ENCODE measurements at places on chromosomes 12 and 14.

GRCh38 chr12:92495108-92495507 lies 207.7 kb upstream of the PLEKHG7 start:
- DNase-seq: no peak

- no peak for DNase-seq
These were observed 6.0 kb downstream of the HDAC7 start for GRCh38 chr12:47813511-47814196.

DNA sequence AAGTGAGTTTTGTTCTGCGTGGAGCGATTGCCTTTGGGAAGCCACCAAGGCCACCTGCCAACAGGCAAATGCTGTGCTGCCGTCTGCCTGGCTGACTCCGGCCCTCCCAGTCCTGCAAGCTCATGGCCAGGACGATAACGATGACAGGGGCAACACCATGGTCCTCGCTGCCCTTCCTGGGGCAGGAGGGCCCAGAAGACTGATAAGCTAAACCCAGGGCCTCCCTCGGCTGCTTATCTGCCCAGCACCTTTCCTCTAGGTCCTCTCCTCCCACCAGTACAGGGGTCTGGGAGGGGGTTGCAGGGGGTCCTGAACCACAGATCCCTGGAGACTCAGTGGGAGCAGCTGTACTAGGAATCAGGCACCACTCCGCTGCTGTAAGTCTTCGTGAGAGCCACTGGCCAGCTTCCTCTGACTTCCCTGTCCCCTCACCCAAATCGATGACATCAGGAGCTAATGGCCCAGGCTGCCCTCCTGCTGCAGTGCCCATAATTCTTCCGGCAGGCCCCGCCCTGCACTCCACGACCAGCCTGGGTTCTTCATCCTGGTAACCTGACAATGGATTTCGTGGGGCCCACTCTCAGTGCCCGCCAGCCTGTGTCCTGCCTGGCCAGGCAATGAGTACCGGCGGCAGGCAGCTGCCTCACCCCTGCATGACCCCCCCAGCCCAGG lies 5.1 kb downstream of the ANKRD9 start:
- no peak for DNase-seq

DNA sequence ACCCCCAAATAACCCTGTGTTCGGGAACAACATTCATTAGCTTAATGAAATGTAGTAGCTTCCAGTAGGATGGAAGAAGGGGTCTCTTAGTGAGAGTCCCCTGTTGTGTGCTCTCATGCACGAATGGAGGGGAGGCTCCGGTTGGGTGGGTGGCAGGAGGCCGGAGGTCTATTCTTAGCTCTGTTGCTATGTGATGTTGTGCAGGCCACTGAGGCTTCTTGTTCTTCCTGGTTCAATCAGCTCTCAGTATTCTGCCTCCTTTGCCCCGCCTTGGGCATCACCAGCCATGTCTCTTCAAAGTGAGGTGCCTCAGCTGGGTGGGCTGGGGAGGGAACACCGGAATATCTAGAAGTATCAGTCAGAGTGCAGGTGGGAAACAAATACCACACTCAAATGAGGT lies 50.8 kb downstream of the KCNA1 start:
- DNase-seq: no peak

DNA sequence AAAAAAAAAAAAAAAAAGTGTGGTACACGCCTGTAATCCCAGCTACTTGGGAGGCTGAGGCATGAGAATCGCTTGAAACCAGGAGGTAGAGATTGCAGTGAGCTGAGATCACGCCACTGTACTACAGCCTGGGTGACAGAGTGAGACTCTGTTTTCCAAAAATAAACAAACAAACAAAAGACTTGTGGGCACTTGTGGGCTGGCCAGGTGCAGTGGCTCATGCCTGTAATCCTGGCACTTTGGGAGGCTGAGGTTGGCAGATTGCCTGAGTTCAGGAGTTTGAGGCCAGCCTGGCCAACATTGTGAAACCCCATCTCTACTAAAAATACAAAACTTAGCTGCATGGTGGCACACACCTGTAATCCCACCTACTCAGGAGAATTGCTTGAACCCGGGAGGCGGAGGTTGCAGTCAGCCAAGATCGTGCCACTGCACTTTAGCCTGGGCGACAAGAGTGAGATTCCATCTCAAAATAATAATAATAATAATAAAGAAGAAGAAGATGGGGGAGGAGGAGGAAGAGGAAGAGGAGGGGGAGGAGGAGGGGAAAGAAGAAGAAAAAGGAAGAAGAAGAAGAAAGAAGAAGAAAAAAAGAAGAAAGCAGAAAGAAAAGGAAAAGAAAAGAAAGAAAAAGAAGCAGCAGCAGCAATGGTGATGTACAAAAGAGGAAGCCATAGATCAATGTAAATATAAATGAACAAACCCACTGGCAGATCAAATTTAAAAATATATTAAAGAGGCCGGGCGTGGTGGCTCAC lies 27.9 kb upstream of the CCNT1 start:
- no peak for DNase-seq

DNA sequence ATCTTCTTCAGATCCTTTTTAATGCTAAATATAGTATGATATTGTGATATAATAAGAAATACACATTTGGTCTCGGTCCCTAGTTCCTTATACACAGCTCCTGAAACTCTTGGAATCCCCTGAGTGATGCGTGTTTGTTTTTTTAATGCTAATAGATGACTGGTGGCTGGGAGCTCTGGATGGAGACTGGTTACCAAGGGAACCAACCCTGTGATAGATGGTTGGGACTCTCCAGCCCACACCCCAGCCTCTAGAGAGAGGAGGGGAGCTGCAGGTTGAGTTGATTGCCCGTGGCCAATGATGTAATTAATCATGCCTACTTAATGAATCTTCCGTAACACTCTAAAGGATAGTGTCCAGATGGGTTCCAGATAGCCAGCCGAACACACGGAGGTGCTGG lies 140.6 kb downstream of the FBXL14 start:
- no peak for DNase-seq

DNA sequence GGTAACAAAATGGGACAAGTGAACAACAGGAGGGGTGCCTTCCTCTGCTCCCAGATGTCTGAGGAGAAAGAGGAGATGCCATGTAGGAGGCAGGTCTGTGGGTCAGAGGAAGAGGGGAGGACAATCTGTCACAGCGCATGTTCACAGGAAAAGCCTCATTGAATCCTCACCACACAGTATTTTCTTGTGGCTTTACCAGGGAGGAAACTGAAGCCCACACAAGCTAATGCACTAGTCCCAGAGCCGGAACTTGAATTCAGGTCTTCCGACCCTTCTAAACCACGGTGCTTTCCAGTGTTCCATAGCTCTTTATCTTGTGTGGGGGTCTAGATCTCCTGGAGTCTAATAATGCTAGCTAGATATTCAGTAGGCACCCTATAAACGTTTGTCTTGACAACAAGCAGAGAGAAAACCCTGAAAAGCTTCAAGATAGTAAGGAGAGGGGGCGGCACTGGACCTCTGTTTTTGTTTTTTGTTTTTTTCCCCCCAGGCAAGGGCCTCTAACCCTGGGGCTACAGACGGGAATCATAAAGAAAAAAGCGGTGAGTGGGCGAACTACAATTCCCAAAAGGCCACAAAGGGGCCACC lies 371 bp upstream of the SHMT2 start:
- DNase-seq: no peak

DNA sequence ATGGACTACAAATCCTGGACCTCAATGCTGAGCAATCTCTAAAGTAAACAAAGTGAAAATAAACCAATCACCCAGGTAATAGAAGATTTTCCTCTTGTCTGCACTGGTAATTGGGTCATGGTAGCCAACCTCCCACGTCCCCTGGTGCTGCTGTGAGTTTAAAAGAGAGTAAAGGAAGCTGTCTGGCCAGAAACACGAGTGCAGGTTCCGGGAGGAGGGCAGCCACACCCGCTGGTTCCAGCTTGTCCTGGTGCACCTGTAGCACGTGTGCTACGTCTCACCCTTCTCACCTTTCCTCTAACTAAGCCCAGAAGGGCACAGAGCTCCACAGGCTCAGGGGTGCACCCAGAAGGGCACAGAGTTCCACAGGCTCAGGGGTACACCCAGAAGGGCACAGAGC lies 5.4 kb downstream of the CRACR2A start:
- DNase-seq: no peak

- no peak for DNase-seq
These were observed 125.0 kb upstream of the DYRK2 start for GRCh38 chr12:67523538-67523937.

GRCh38 chr12:22881878-22882385 lies 257.0 kb downstream of the ETNK1 start:
- DNase-seq: no peak

DNA sequence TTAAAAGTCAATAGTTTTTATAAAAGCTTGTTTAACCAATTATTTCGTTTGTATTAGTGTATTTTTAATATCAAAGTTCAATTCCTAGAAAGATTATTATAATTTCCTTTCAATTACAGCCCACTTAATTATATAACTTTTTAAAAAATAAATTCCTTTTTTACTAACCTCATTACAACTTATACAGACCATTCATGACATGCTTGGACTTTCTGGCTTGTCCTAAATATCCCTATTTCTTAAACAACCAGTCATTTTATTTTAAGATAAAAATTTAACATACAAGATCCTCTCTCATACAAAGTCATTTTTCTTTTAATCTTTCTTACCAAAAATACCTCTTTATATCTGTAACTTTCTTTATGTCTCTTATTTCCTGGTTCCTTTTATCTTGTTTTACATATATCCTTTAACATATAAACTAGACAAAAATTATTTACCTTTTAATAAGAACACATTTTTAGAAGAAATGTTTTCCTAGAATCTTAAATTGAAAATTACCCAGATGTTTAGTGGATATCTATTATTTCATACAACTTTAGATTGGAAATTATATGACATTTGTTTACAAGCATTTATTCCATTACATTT lies 10.4 kb upstream of the TMEM263 start:
- DNase-seq: no peak

GRCh38 chr12:119624966-119625365 lies 31.4 kb downstream of the TMEM233 start:
- DNase-seq: no peak

GRCh38 chr14:65200454-65200853 lies 98.1 kb upstream of the MAX start:
- DNase-seq: no peak

- no peak for DNase-seq
These were observed 17.0 kb downstream of the EEA1 start for GRCh38 chr12:92912052-92912451.

DNA sequence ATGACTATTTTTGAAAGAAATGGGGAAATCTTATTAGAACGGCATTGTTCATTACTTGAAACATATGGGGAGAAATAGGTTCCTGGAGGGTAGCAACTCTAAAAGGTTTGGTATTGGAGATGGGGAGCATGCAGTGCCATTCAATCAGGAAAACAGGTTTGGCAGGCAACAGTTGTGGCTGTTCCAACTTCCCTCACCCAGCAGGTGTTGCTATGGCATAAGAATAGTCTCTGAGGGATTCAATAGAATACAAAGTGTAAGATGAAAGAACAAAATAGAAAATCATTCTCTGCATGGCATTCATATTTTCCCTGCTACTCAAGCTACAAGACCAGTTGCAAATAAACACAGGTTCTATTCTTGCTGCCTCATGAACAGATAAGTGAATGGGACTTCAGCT lies 393.3 kb upstream of the RPL10L start:
- no peak for DNase-seq

DNA sequence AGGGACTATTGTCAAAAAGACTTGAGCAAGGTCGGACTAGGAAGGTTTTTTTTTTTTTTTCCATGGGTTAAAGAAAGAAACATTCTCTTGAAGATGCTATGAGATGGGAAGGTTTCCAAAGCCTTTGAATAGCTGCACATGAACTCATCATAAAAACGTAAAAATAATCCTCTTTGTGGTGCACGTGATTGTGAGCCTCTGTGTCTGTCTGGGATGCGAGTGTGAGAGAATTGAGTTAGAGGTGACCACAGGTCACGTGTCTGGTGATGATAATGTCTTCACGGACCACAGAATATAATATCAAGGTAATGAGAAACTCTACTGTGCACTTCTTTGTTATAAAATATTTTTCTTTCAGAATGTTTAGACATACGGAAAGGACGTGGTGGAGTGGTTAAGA lies 24.3 kb upstream of the ADGRD1 start:
- no peak for DNase-seq
